ENCODE measurements at places on chromosomes 4 and X. TPM values are rescaled to one million over a fixed set of nuclear protein-coding genes. Genes with fewer than 3 reads are reported as not detected.
A peak's percentile ranks its signal among the peaks of the same experiment; 100 is the strongest.

Gene ANXA10
- 0.94 TPM for total RNA-seq

Gene GLUD2
- 0.72 TPM for total RNA-seq

Gene TRIM75
- total RNA-seq, result not detected

Gene YY2
- total RNA-seq, result 1.2 TPM

Gene IDH3G
- 62.2 TPM for total RNA-seq

Gene KCNIP4
- total RNA-seq, result 0.80 TPM

Gene CENPE
- total RNA-seq, result 23.4 TPM

Gene SPACA5
- not detected for total RNA-seq

DNA sequence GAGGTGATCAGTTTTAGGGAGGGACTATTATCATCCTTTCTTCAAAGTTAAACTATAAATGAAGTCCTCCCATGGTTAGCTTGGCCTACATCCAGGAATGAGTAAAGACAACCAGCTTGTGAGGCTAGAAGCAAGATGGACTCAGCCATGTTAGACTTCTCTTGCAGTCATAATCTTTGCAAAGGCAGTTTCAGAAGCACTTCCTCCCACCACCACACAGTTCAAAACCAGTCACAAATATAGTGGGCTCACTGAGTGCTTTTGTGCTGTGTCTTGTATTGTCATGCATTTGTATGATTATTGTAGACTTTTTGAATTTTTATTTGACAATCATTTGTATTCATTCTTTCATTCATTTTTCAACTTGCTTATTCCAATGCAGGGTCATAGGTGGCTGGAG, 204.5 kb downstream of the ZNF674 start:
- no peak for DNase-seq

GRCh38 chr4:28073860-28074555, 1213.4 kb downstream of the STIM2 start:
- no peak for DNase-seq

- DNase-seq, result no peak
Observed at GRCh38 chr4:104436542-104436941, 58.2 kb downstream of the CXXC4 start.

GRCh38 chr4:5980436-5981155, 37.6 kb downstream of the C4orf50 start:
- DNase-seq, result no peak

DNA sequence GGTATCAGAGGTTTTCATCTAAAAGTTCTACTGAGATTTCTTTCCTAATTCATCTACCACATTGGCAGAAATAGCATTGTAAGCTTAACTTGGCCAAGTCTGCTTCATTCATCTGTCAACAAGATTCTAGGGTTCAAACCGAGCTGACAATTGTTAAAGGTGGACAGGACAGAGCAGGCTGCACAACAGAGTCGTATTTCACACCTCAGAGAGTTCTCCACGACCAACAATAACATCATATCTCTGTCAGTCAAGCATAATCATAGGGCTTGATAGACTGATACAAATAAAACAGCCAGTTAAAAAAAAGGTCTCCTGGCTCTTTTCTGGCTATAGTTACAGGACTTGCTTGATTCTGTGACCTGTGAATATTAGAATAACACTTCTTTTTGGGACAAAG, 259.2 kb downstream of the COL25A1 start:
- DNase-seq, result no peak

DNA sequence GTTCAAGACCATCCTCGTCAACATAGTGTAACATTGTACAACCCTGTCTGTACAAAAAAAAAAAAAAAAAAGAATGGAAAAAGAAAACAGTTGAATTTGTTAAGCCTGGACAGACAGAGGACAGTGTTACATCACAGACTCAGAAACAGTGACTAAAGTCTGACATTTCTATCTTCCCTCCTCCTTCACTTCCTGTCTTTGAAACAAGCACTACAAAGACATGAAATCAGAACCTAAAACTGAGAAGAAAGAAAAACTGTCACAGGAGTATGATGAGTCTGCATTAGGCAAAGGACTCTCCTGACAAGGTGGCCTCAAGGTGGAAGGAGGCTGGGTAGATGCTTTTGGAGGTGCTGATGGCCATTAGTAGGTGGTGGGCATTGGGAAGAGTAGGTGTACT, 126.7 kb downstream of the RBM47 start:
- no peak for DNase-seq

DNA sequence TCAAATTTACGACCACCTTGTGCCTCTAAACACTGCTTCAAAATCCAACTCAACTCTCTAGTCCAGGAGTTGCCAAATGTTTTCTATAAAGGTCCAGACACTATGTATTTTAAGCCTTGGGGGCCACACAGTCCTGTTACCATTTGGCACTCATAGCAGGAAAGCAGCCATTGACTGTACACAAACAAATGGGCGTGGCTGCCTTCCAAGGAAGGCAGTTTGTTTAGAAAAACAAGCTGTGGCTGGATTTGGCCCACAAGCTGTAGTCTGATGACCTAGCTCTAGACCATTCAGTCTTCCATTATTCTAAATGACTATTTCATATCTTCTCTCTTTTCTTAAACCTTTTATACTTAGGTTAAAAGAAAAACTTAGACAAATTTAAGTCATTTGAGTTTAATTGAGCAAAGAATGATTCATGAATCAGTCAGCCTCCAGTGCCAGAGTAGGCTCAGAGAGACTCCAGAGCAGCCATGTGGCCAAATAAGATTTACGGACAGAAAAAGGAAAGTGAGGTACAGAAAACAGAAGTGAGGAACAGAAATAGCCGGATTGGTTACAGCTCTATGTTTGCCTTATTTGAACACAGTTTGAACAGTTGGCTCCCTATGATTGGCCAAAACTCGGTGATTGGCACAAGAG, 825.8 kb upstream of the LCORL start:
- no peak for DNase-seq

GRCh38 chrX:39903937-39904336, 193.8 kb downstream of the BCOR start:
- no peak for DNase-seq

DNA sequence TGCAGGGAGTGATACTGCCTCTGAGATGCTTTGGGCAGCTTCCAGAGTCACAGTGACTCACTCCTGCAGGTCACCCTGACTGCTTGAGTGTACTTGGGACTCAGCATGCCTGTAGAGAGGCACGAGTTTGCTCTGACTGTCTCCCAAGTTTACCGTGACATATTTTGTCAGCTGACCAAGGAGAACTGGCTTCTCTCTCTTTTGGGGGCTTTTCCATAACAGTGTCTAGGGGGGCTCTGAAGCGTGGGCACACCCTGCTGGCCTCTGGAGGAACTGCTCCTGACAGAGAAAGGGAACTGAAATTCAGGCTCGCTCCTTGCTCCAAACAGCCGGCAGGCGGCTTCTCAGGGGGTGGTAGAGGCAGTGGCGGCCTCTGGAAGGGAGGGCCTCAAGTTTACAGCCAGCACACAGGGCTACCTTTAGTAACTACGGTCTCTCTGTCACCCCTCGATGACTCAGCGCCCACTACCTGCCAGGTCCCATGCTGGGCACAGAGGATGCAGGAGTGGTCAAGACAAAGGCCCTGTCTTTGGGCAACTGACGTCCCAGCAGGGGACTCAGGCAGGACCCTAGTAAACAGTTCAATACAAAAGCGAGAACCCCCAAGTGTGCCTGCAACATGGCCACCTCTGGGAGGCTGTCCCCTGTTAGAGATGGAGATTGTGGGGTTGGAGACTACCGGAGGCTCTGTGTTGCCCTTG, 17.8 kb downstream of the ZNF185 start:
- DNase-seq, result no peak

DNA sequence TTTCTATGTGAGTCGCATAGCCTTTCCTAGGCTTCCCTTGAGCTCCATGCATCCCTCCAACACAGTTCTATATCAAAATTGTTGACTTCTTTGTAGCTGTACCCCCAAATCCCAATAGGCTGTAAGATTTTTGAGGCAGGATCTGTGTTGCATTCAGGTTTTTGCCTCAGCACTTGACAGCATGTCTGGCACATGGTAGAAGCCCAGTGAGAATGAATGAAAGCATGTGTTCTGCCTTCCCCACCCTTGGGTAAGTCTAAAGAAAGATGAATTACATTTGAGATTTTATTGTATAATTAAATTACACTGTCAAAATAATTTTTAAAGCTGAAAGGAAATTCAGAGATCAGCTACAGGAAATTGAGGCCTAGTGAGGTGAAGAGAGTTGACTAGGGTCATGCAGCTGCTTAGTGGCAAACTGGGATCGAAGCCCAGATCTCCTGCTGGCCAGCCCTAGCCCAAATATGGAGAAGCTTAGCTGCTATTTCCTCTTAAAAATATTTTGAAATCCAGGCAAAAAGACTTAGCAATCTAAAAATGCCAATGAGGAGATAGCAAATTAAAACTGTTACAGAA, 122.5 kb downstream of the SPATA18 start:
- DNase-seq, result no peak

GRCh38 chr4:108531461-108531860, 88.9 kb upstream of the RPL34 start:
- no peak for DNase-seq

DNA sequence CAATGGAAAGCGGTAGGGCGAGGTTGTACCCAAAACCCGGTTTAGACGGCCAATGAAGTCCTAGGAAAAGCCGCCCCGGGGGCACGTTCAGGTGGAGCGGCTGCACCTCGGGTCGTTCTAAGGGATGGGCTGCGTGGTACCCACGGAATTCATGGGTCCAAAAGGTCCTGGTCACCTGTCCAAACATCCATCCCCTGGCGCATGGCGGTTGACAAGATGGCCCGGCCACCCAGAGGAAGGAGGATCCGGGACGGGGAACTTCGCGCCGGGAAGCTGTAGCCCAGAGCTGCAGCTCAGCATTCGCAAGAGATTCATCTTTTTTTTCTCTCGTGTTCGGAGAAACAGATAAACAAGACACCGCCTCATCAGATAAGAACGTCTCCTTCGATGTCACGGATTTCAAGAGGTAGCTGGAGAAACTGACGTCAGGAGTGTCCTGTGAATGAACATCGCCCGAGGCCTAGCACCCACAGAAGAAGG, 10.9 kb downstream of the PITX2 start:
- DNase-seq, result no peak

DNA sequence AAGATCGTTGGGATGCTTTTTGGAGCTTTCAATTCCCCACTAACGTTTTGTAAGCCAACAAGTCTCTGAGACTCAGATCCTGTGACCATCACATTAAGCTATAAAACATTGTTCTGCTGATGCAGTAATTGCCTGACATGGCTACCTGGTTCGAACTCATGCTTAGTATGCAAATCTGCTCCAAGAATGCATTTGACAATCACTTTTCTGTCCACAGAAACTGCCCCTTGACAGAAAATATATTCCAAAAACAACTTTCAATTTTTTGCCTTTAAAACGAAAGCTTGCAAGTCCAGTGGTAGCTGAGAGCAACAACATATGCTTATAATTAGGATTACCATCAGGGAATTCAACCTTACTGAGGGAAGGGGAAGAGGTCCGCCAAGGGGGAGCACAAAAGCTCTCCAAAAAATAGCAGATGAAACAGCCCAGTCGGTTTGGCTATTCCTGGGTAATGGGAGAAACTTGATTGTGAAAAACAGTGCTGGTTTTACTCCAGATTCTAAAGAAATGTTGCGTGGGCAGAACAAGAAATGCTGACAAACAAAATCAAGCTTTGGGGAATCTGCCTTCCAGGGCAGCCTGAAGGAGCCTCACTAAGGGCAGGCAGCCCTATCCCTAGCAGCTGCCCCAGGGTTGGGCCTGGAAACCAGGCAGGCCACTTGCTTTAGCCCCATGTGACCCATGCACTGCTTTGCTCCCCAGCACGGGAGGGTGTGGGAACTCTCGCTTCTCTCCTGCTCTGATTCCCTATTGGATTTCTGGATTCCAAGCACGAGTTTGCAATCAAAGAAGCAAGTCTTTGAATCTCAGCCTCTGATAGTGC, 160.7 kb upstream of the LDB2 start:
- no peak for DNase-seq

GRCh38 chr4:177404986-177405385, 37.3 kb downstream of the AGA start:
- peak; percentile 25 for DNase-seq

GRCh38 chr4:98662626-98663225, 4.3 kb upstream of the TSPAN5 start:
- no peak for DNase-seq

DNA sequence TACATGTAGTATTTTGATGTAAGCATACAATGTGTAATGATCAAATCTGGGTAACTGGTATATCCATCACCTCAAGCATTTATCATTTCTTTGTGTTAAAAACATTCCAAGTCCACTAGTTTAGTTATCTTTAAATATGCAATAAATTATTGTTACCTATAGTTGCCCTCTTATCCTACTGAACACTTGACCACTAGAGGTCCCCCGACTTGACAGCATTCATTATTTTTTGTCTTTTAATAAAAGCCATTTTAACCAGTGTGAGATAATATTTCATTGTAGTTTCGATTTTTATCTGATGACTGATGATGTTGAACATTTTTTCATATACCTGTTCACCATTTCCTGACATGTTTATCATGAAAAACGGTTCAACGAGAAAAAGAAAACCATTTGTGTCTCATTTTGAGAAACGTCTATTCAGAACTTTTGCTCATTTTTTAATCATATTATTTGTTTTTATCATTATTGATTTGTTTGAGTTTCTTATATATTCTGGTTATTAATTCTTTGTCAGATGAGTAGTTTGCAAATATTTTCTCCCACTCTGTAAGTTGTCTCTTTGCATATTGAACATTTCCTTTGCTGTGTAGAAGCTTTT, 199.0 kb upstream of the CXXC4 start:
- DNase-seq, result no peak

DNA sequence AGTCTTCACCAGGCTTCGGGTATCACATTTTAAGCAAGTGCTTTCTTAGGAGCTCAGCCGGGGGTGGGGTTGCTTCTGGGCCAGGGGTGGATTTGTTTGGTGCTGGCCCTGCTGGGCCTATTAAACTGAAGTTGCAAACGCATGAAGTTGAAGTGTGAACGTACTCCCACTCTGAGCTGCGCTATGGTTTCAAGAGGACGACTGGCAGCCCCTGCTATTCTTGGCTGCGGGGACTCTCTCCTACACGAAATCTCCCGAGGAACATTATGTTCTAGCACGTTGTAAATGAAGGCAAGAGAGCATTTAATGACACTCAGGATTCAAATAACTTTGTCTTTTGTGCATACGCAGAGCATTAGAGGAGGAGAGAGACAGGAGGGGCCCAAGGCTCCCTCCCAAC, 401.3 kb upstream of the BOD1L1 start:
- DNase-seq, result no peak

DNA sequence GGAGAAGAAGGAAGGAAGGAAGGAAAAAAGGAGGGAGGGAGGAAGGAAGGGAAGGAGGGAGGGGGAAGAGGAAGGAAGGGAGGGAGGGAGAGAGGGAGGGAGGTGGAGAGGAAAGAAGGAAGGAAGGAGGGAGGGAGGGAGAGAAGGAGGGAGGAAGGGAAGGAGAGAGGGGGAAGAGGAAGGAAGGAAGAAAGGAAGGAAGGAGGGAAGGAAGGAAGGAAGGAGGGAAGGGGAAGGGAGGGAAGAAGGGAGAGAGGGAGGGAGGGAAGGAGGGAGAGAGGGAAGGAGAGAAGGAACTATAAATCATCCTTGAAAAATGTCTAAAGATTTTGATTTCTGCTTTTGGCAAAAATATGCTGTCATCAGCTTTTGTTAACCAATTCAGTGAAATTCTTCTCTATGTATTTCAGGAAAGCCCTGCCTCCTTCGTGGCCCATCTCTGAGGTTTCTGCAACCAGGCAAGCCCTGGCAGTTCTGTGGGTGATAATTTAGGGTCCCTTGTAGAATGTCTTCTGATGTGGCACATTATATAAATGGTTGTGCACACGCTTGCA, 7.1 kb upstream of the HOPX start:
- no peak for DNase-seq

GRCh38 chrX:13790206-13791131, 26.4 kb downstream of the GPM6B start:
- DNase-seq, result no peak
